ENCODE measurements at places on chromosomes 3 and 15.
A peak's percentile ranks its signal among the peaks of the same experiment; 100 is the strongest.

GRCh38 chr15:99564221-99565048 is 1.3 kb upstream of the MEF2A start:
- DNase-seq: peak; percentile 79

DNA sequence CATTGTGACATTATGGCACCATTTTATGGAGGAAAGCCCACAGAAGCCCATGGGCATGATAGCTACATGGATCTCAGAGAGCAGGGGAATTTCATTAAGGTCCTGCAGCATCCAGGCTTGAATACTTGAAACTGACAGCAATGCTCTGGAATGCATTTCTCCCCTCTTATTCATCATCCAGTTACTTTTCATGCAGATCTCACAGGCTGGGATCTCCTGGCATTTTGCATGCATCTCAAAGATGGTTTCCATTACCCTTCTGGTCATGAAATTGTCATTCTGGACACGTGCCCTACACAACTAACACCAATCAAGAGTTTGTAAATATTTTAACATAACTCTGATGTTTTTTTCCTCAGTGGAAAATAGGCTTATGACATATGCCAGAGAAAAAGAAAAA is 32.4 kb downstream of the VGLL3 start:
- DNase-seq: no peak

GRCh38 chr15:65209701-65210643 is 1.3 kb downstream of the CILP start:
- no peak for DNase-seq

- DNase-seq: peak; percentile 61
These were observed 4.1 kb upstream of the COX17 start for GRCh38 chr3:119681279-119681678.

GRCh38 chr3:127688416-127689265 is 15.9 kb downstream of the ABTB1 start:
- DNase-seq: no peak

DNA sequence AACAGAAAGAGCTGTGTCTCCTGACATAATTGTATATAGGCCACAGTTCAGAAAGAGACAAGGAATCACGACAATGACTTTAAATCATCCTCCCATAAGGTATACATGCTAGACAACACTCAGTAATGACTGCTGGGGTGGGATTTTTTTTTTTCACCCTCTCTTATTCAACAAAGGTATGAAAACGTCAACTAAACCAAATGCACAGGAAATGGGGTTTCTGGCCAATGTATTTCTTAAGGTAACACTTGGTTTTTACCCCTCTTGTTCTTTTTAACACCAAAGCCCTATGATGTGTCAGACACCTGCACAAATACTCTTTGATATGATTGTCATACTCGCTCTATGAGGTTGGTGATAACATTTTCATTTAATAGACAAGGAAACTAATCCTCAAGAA is 78.3 kb downstream of the MCF2L2 start:
- no peak for DNase-seq

DNA sequence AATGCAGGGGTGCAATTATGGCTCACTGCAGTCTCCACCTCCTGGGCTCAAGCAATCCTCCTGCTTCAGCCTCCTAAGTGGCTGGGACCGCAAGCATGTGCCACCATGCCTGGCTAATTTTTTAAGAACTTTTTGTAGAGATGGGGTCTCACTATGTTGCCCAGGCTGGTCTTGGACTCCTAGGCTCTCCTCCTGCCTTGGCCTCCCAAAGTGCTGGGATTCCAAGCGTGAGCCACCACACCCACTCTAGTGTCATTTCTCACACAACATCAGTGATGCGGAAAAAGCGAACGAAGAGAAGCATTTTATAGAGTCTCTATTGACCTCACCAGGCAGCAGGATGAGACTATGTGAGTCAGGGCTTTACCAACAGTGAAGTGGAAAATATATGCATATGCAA is 137.7 kb downstream of the PLD1 start:
- DNase-seq: no peak

- DNase-seq: no peak
These were observed 5.6 kb upstream of the CLEC3B start for GRCh38 chr3:45020534-45020933.

- no peak for DNase-seq
These were observed 29.8 kb downstream of the STT3B start for GRCh38 chr3:31562525-31562924.

- DNase-seq: no peak
These were observed 50.3 kb downstream of the LRIG1 start for GRCh38 chr3:66450390-66451022.

DNA sequence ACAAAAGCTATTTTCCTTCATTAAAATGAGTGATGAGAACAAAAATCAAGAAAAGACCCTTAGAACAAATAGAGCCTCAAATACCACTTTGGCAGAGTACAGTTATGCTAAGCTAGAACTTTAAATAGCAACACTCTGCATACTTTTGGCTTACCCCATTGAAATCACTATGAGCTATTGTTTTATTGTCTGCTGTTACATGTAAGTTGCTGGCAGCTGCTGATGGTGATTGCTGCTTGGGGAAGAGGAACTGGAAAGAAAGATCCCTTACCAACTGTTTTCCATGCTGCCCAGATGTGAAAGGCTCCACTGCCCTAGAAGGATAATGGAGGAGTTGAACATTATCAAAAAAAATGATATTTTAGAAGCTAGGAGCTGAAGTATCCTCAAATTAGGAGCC is 135.4 kb downstream of the SYNPR start:
- no peak for DNase-seq

- DNase-seq: no peak
These were observed 19.2 kb upstream of the MYZAP start for GRCh38 chr15:57572468-57572867.

- peak; percentile 53 for DNase-seq
These were observed 101.2 kb downstream of the NFKBIZ start for GRCh38 chr3:101950510-101950909.

DNA sequence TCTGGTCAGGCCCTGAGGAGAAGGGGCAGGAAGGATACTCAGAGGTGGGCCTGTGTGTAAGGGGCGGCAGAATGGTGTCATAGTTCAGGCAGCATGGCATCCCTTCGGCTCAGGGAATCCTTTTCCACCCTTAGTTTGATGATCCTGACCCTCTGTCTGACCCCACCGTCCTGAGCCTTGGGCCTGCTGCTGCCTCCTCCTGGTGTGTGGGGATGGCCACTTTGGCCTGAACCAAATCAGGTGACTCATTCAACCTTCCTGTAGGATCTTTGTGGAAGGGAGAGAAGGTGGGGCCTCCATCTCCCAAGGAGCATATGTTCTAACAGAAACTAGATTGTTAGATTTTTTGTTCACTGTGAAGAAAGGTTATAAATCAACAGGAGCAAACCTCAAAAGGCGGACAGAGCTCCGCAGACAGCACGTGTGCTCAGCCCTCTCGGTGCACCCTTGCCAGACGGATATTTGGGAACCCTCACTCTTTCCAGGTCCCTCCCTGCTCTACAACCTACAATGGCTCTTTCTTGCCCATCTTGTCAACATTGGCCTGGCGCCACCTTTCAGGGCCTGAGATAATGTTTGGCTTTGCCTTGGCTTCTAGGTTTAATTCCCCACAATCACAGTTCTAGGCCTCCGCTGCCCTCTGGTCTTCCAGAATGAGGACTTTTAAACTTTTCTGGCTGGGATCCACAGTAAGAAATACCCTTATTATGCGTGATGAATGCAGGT is 21.7 kb downstream of the THSD4 start:
- DNase-seq: no peak

DNA sequence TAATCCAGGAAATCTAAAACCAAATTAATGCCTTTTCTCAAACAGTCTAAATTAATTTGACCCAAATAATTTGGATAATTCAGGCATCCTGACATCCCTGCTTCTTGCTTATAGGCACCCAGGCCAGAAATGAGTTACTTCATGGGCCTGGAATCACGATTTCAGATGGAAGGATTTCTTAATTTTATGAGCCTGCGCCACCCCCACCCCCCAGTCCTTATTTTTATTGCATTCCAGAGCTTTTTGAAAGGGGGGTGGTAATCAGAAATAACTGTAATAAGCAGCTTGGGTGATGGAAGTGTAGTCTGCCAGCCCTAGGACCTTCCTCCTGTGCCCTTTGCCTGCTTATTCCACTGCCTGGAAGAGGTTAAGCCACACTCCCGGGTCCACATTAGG is 1.3 kb downstream of the AP2M1 start:
- DNase-seq: no peak

DNA sequence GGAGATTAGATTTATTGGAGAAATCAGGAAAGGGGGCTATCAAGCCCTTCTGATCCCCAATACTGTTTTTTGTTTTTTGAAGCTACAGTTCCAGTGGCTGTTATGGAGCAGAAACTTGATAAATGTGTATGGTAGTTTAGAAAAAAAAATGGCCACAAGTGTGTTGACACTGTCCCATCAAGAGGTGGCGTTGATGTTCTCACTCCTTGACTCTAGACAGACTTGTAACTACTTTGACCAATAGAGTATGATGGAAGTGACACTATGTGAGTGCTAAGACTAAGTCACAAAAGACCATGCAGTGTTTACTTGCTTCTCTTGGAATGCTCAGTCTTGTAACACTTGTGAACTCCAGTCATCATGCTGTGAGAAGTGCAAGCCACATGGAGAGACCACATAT is 356.7 kb downstream of the PDCD6IP start:
- no peak for DNase-seq

DNA sequence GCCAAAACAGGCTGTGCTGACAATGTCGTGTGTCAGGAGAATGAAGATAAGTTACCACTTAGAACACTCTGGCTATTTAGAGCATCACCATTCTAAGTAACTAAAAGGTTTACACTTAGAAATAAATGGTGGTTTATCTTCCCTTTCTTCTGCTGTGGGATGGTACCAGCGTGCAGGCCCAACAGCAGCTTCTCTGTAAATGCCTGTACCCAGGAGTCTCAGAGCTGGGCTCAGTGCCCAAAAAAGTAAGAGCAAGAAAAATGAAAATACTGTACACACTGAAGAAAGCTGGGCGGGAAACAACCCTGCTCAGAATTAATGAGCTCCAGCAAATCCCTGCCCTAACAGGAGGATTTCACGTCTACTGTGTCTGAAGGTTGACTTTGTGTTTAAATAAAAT is 206.5 kb downstream of the MFSD1 start:
- DNase-seq: no peak

DNA sequence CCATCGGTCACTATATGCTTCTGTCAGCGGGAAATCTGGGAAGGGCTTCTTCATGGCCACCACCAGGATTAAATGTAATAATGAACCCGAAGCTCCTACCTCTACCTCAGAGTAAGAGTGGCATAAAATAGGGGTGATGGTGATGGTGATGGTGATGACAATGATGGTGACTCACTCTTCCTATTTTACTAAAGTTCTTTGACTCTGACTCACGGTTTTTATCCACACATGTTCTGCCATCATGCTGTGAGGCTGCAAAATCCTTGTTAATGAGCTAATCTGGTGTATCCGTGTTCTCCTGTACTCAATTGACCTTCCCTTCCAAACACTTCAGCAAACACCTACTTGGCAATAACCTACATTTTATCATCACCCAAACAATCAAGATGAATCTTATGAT is 18.3 kb upstream of the FOXP1 start:
- DNase-seq: peak; percentile 64
